Tibial nerve (tissue), 4 donors: ENCODE measurements at places on chromosomes 2 and 18. TPM values are rescaled to one million over a fixed set of nuclear protein-coding genes. Genes with fewer than 3 reads are reported as not detected.
A peak's percentile ranks its signal among the peaks of the same experiment; 100 is the strongest.

GRCh38 chr2:223835701-223836532 lies 1.5 kb downstream of the AP1S3 start:
- H3K4me3 ChIP-seq, result no peak overlapping the region
- H3K36me3 ChIP-seq, result no peaks in the 10 kb centered on the region
- no peaks in the 10 kb centered on the region for H3K4me1 ChIP-seq
- DNase-seq, result no peak
- no peaks in the 10 kb centered on the region for H3K27me3 ChIP-seq
- peak overlapping the region; percentile 84 for H3K27ac ChIP-seq

GRCh38 chr2:131035826-131036231 lies 57.4 kb downstream of the FAM168B start:
- no peak overlapping the region for H3K27ac ChIP-seq
- H3K4me3 ChIP-seq, result peak overlapping the region; percentile 35
- H3K36me3 ChIP-seq, result no peaks in the 10 kb centered on the region

DNA sequence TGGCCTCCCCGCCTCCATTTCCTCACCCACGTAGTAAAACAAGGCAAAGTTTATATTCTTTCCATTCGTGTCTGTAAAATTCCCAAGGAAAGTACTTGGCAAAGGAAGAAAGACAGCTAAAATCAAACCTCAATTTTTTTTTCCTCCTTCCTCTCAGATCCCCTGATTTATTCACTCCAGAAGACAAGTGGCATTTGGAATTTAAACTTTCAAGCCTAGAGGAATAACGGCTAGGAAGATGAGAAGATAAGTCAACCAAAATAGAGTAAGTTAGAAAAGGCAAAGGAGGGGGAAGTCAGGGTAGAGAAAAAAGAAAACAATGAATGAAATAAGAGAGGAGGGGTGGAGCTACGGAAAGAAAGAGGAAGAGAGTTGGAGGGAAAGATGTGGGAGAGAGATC lies 198.9 kb upstream of the PIK3C3 start:
- no peak for DNase-seq
- H3K4me1 ChIP-seq, result no peaks in the 10 kb centered on the region
- H3K4me3 ChIP-seq, result no peak overlapping the region
- no peak overlapping the region for H3K27ac ChIP-seq

GRCh38 chr2:145431181-145431951 lies 911.4 kb upstream of the ZEB2 start:
- no peak overlapping the region for H3K27ac ChIP-seq
- H3K27me3 ChIP-seq, result no peaks in the 10 kb centered on the region
- no peaks in the 10 kb centered on the region for H3K4me1 ChIP-seq
- H3K36me3 ChIP-seq, result no peaks in the 10 kb centered on the region
- no peak for DNase-seq

LRP2 gene
- total RNA-seq, result not detected

CAB39 gene
- 71.5 TPM for total RNA-seq
